Suppressor macrophage treated with lipopolysaccharide for 1 hour (primary cell): ENCODE measurements at places on chromosomes 7 and 10.

- DNase-seq = peak; percentile 70
Observed at GRCh38 chr10:72611783-72612182, 14.1 kb downstream of the MICU1 start.

- no peak for DNase-seq
Observed at GRCh38 chr10:120971671-120972070, 120.5 kb downstream of the WDR11 start.

DNA sequence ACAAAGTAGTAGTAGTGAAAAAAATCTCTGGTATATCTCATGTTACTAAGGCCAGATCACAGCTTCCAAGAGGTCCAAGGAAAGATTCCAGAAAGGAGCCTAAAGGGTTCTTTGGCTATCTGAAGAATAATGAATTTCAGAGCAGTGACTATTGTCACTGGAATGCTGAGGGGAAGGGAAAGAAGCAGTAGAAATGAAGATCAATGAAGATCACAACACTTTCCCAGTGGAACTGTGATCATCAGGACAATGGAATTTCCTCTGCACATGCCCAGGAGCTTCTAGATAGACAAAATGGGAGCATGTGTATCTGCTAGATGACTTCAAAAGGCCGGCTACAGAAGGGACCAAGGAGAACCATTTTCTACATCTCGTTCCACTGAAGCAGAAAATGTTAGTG is 219.5 kb upstream of the PHYHIPL start:
- no peak for DNase-seq

DNA sequence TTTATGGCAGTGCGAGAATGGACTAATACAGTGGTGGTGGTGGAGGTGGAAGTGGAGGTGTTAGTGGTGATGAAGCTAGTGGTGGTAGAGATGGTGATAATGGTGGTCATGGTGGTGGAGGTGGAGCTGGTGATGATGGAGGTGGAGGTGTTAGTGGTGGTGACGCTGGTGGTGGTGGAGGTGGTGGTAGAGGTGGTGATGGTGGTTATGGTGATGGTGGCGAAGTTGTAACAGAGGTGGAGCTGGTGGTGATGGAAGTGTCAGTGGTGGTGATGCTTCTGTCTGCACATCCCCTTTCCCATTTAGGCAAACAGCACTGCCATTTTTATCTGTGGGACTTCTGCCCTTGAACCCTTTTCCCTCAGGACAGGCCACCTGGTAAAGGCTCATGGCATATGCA is 7.4 kb upstream of the PTPRN2 start:
- DNase-seq = no peak
